Neural cell (in vitro differentiated cells): ENCODE measurements at places on chromosomes 11 and 22. TPM values are rescaled to one million over a fixed set of nuclear protein-coding genes. Genes with fewer than 3 reads are reported as not detected.

ZNRF3 gene
- polyA plus RNA-seq, result 2.6 and 2.9 TPM in 2 replicates

FGF4 gene
- polyA plus RNA-seq, result not detected in 2 replicates

GLB1L3 gene
- 0.16 and 0.19 TPM in 2 replicates for polyA plus RNA-seq

DDI1 gene
- polyA plus RNA-seq, result not detected in 2 replicates

LBHD1 gene
- polyA plus RNA-seq, result 10.5 and 10.6 TPM in 2 replicates

DDTL gene
- polyA plus RNA-seq, result 0.31 and 0.56 TPM in 2 replicates

FZD4 gene
- 0.76 and 0.82 TPM in 2 replicates for polyA plus RNA-seq
